ENCODE measurements at places on chromosomes 1 and 21.
A peak's percentile ranks its signal among the peaks of the same experiment; 100 is the strongest.

- no peak for DNase-seq
Observed at GRCh38 chr1:30314591-30314990, 408.8 kb downstream of the MATN1 start.

DNA sequence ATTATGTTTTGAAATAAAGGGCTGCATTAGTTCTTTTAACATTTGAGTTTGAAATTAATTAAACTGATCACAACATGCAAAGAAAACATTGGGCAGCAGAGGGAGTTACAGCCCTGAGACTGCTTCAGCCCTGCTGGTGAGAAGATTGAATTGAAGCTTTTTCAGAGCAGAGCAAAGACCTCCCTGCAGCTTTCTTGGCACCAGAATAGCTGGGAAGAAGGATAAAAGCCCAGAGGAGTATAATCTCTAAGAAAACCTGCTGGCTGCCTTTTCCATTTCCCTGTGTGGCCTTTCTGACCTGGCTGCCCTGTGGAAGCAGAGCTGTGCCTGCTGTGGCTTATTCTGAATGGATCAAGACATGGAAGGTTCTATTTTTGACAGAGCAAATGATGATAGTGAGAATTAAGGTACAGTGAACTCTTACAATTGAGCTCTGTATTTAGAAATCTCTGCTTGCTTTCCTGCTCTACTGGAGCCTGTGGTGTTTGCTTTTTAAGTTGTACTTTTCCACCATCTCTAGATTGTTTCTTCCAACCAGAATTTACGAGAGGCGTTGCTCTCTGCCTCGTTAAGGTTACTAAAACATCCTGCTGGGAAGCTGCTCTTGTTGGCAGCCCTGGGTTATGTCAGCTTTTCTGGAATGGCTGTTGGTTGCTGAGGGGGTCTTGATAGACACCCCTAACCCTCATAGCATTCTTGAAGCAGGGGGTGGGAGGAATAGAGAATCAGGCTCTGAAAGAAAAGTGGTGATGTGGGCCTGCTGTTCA is 9.9 kb downstream of the SNRPE start:
- DNase-seq, result peak; percentile 82

DNA sequence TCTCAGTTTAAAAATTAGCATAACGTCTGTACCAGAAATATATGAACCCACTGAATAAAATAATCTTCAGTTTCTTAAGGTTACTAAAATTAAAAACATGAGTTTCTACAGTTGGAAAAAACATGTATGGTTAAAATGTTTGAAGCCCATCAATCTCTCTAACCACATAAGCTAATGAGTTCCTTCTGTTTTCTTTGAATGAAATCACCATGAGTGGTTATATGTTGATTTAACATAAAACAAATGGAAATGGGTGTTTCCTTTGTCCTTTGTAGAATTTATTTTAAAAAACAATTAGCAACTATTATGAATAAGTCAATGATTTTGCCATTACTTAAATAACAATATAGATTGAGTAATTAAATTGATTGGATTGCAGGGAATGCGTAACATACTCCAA is 3.0 kb upstream of the ADGRL2 start:
- DNase-seq, result no peak

GRCh38 chr1:2564815-2565374 is 8.7 kb downstream of the TNFRSF14 start:
- no peak for DNase-seq

GRCh38 chr1:221548942-221549341 is 192.9 kb downstream of the DUSP10 start:
- DNase-seq, result no peak

DNA sequence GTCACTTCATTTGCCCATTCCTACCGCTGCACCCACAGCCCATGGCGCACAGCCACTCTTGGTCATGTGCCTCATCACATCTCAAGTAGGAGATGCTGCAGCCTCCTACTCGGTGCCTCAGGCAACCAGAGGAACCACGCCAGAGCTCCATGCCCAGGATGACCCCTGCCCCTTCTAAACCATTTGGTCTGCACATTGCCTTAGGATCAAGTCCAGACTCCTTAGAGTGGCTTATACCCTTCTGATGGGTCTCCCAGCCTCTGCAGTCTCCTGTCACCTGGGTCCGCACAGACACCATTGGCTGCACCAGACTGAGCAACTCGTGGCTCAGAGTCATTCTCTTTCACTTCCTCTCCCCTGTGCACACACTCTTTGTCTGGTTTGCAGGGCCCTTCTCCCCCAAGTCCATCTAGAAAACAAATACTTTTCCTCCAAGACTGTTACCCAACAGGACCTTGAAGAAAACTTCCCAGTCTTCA is 2.2 kb upstream of the ADORA3 start:
- DNase-seq, result no peak

DNA sequence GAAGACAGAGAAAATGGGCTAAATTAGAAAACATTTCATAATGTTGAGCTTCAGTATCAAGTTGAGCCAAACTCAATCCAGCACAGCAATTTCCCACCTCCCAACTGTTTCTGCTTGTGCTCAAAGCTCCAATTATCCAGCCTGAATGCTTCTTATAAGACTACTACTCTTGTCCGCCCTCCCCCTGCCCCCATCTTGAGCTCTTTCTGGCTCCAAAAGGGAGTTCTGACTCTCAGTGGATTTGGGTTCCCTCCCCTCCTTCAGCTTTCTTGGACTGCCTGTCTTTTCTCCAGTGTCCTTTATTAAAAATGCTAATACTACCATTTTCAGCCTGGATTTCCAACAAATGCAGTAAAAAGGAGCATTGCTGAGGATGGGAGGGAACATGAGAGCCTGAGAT is 174.8 kb downstream of the ASTN1 start:
- no peak for DNase-seq

DNA sequence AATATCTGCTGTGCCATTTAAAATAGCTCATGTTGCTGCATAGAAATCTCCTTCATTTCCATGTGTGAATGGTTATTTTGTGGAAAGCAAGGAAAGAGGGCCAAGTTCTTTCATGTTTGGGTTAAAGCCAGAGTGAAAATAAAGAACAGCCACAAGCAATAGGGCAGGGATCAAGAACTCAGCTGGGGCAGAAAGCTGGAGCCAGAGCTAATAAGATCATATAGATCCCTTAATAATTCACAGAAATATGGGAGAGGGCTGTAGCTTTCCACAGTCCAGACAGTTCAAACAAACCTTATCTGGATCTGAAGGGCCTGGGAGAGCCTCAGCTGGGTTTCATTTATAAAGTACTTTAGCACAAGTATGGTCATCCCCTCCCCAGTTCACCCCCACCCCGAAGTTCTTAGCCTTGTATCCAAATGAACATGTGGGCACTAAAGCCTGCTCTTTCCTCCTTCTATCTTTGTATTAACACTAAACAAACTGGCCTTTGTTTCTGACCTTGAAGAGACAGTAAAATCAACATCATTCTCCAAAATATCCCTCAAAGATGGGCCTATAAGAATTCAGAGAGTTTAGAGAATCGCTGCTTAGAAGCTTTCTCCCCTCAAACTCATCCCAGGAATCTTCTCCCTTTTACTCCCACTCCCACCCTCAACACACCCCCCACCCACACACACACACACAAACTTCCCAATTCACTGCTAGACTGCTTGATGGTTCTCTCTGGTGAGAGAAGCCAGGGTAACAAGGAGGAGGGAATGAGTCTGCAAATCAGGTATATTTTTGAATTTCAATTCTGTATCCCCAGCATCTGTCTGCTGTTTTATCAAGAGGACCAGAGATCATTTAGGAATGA is 41.7 kb downstream of the UTP25 start:
- no peak for DNase-seq

DNA sequence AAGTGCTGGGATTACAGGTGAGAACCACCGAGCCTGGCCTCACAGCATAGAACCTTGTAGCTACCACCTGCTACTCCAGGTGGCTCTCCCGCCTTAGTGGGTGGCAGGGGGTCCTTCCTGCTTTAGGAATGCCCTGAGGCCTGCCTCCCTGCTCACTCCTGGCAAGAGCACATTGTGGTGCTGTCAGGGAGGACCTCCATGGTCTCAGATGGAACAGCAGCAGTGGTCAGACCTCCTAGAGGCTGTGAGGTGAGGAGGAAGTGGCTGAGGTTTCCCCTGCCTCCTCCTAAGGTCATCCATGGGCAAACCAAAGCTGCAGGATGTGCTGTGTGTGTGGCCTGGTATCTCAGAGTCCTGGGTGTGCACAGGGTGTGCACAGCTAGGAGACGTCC is 6.7 kb downstream of the SOX13 start:
- DNase-seq, result no peak

DNA sequence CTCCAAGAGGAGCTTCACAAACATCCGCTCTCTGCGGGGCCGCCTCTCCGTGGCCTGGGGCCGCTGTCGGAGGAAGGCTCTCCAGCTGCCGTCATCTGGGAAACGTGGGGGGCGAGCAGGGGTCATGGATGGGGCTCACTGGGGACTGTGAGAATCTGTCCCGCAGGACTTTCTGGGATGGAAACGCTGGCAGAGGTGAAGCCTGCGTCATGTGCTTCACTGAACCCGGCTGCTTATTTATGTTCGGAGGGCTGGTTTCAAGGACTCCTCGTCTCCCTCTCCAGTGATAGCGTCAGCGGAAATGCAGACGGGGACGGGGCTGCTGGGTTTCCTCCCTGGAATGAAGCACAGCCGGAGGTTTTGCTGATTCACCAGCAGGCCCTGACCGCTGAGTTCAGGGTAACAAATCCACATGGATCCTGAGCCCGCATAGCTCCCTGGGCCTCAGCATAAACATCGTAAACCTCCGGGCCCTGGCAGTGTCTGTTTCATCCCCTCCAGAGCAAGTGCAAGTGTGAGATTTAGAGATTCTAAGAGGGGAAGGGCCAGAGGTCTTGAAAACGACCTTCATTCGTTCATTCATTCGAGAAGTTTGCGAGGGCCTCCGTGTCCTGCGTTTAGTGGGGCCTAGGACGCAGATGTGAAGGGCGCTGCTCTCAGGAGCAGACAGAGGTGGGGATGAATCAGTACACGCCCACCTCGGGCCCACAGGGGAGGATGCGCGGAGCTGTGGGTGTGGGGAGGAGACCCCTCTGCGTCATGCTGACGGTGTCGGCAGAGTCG is 7.0 kb upstream of the POFUT2 start:
- DNase-seq, result no peak

DNA sequence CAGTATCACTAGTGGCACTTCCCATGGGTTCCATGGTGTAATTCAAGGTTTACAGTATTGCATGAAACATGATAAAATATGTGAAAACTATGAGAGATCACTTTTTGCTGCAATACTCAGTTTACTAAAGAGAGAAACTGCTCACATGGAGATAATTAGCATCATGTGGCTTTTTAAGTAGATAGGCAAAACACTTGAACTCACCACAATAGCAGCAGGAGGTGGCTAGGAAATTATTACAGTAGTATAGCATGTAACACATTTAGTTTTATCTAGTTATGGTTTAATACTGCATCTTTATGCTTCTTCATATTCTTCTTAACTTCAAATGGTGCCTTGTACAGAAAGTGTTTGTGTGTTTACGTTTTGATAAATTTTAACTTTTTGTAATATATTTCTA is 698.5 kb upstream of the BRINP3 start:
- no peak for DNase-seq

DNA sequence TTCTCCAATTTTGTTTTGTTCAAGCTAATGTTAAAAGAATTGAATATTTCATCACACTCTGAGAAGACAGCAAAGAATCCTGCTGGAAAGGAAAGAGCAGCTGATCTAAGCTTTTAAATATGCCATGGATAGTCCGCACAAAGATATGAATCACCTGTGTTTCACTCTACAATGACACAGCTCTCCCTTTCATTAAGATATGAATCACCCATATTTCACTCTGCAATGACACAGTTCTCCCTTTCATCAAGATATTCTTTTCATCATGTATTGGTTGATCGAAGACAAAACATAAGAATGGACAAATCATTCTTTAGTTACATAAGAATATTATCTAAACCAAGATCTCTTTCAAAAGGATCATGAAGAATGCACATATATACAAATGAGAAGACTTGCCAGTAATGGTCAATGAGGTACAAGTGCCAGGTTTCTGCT is 367.3 kb downstream of the SMYD3 start:
- peak; percentile 98 for DNase-seq

DNA sequence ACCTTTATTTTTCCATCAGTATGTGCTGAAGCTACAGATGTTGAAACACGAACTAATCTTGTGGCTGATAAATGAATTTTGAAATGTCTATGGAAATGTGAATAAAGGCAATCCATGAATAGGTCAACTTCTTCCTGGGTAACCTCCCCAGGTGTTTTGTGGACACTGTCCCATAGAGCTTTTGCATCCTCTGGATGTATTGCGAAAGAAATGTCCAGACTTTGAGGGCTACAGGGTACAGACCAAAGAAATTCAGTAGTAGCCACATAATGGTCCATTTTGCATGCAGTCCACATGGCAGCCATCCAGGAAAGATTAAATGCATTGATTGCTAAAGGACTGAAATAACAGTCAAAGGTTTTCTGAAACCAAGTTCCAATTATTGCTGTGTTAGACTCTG is 21.5 kb upstream of the DARS2 start:
- DNase-seq, result no peak
